ENCODE measurements at places on chromosomes 7 and 10. TPM values are rescaled to one million over a fixed set of nuclear protein-coding genes. Genes with fewer than 3 reads are reported as not detected.

- H3K4me1 ChIP-seq: no peaks in the 10 kb centered on the region
- no peak overlapping the region for H3K27ac ChIP-seq
- H3K27me3 ChIP-seq: no peaks in the 10 kb centered on the region
- H3K36me3 ChIP-seq: no peaks in the 10 kb centered on the region
These were observed 282.3 kb downstream of the TWIST1 start for GRCh38 chr7:18835001-18835690.

- H3K36me3 ChIP-seq: no peaks in the 10 kb centered on the region
- no peaks in the 10 kb centered on the region for H3K4me1 ChIP-seq
- no peak for DNase-seq
- no peaks in the 10 kb centered on the region for H3K27me3 ChIP-seq
These were observed 721.5 kb downstream of the GRID1 start for GRCh38 chr10:85645053-85645452.

DNA sequence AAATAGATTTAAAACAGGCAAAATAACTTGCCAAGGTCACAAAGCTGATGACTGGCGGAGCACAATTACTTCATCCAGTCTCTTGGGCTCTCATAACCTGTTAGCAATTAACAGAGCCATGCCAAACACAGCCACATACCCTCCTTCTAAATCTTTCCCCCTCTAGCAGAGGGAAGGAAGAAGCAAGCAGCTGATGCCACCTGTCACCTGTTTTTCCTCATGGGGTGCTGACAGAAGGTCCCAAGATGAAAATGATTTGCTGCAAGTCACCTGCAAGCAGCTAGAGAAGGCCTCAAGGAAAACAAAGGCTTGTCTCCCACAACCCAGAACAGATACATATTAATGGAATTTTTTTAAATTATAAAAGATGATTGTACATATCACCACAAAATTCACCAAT lies 117.8 kb downstream of the GFRA1 start:
- H3K27me3 ChIP-seq: no peaks in the 10 kb centered on the region
- peaks cover 9% of the 10 kb centered on the region for H3K4me1 ChIP-seq
- H3K27ac ChIP-seq: no peak overlapping the region
- H3K4me3 ChIP-seq: no peak overlapping the region

DNA sequence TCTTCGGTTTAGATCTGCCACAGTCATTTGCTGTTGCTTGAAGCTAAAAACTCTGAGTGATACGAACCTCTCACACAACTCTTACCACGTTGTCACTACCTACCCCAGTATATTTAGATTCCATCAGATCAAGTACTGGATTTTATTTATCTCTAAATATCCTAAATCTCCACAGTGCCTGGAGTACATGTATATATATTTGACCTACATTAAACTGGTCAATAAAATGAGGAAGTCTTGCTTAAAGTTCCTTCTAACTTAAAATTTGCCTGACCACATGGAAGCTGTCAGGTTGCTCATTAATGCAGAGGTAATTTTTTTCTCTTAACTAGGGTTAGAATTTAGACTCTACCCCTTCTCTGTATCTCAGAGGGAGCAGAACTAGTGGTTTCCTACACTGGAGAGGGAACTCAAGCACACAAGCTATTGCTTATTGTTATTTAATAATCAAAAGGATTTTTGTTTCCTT lies 3.1 kb upstream of the MACC1 start:
- H3K27me3 ChIP-seq: no peaks in the 10 kb centered on the region
- H3K4me3 ChIP-seq: no peak overlapping the region
- peaks cover 8% of the 10 kb centered on the region for H3K4me1 ChIP-seq
- no peak for DNase-seq

DNA sequence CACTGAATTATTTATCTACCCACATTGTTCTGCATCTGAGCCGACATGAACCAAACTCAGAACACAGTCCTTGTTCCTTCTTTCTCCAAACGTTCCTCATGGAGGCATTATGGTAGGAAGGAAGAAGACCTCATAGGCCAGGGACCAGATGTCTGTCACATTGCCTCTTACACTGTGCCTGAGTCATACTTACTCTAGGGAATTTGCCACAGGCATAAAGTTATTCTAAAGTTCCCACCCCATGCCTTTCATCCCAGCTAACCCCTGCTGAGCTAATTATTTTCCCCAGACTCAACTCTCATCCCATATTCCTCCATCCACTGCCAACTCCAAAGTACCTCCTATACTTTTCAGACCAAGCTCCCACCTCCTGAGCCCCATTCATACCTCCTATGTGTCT lies 21.2 kb downstream of the MAT1A start:
- H3K36me3 ChIP-seq: no peaks in the 10 kb centered on the region
- no peak for DNase-seq
- no peak overlapping the region for H3K4me3 ChIP-seq
- peaks cover 16% of the 10 kb centered on the region for H3K4me1 ChIP-seq
- no peak overlapping the region for H3K27ac ChIP-seq
- H3K27me3 ChIP-seq: no peaks in the 10 kb centered on the region

GRCh38 chr10:19815731-19816410 lies 361 bp upstream of the PLXDC2 start:
- no peaks in the 10 kb centered on the region for H3K36me3 ChIP-seq
- H3K4me1 ChIP-seq: peaks cover 7% of the 10 kb centered on the region
- peak; percentile 93 for DNase-seq
- peak overlapping the region; percentile 76 for H3K4me3 ChIP-seq
- H3K27ac ChIP-seq: peak overlapping the region; percentile 77
- H3K27me3 ChIP-seq: no peaks in the 10 kb centered on the region

DNA sequence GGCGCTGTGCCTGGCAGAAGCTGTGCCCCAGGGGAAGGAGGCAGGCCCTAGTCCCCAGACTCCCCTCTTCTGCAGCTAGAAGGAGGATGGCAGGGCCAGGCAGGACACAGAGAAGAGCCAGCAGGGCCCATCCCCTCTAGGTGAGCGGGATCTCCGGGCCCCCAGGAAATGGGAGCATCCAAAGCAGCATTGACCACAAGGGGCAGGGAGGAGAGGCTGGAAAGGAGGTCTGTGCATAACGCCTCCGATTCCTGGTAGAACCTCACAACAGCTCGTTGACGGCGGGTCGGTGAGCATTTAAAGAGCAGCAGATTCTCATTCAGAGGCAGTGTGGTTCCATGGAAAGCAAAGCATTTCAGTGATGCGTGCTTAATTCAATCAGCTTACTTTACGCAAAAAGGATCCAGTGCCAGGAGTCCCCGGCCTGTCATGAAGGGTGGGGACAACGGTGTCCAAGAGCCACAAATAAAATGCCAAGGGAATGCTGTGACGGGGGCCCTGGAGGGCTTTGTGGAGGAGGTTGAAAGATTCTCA lies 41.0 kb downstream of the CLRN3 start:
- no peak overlapping the region for H3K4me3 ChIP-seq
- no peak overlapping the region for H3K27ac ChIP-seq
- peak; percentile 86 for DNase-seq
- peaks cover 20% of the 10 kb centered on the region for H3K4me1 ChIP-seq
- peaks cover 95% of the 10 kb centered on the region for H3K27me3 ChIP-seq

DNA sequence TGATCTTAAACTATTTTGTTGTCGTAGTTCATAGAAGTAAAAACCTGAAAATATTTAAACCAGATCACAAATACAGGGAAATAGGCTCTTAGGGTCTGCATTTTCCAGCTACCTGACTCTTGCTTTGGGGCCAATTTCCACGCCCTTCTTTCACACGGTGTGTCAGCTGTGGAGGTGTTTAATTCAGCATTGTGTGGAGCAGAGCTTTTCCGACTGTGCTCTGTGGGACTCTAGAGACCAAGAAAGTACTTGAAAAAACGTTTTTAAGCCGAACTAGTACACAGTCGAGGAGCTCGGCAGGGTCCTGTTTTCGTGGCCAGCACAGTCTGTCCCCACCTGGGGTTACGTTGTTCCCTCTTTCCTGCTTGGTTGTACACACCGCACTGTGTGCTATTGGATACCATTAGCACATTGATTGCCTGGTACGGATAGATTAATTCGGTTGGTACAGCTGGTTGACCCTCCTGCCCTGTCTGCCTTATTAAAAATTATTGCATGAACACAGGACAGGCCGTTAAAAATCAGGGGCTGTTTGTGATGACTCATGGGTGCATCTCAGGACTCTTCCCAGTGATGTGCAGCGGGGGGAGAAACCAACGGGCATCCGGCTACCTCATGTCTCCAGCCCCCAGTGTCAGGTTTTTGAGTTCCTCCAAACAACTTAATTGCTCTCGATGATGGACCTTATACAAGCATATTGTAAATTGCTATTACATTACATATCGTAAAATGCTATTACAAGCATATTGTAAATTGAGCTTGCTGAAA lies 80.7 kb upstream of the BTBD16 start:
- no peak overlapping the region for H3K27ac ChIP-seq
- no peaks in the 10 kb centered on the region for H3K36me3 ChIP-seq
- DNase-seq: no peak
- no peaks in the 10 kb centered on the region for H3K27me3 ChIP-seq
- peaks cover 61% of the 10 kb centered on the region for H3K4me1 ChIP-seq

- no peak overlapping the region for H3K4me3 ChIP-seq
- H3K4me1 ChIP-seq: peaks cover 11% of the 10 kb centered on the region
- no peaks in the 10 kb centered on the region for H3K36me3 ChIP-seq
- no peak overlapping the region for H3K27ac ChIP-seq
- DNase-seq: no peak
These were observed 2.2 kb downstream of the MTG1 start for GRCh38 chr10:133396035-133396624.

DNA sequence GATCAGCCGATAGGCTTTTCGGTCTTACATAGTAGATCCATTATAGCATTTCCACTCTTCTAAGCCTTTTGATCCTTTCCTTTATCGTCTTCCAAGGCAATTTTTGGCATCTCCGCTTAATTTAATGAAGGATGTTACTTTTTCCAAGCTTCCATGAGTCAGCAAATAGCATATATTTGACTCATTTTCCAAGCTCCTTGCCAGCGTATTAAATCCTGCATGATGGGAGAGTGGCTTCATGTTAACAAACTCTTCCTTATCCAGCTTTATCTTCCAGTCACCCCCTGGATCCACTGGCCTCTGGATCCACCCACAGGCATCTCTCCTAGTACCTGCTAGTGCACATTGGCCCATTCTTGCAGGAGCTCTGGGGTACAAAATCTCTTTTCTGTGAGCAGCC lies 13.0 kb downstream of the OR9A2 start:
- H3K27ac ChIP-seq: no peak overlapping the region
- no peaks in the 10 kb centered on the region for H3K27me3 ChIP-seq
- no peaks in the 10 kb centered on the region for H3K4me1 ChIP-seq
- no peaks in the 10 kb centered on the region for H3K36me3 ChIP-seq
- DNase-seq: no peak

GRCh38 chr10:64528294-64529002 lies 1007.2 kb downstream of the REEP3 start:
- no peak for DNase-seq
- H3K27me3 ChIP-seq: no peaks in the 10 kb centered on the region
- no peak overlapping the region for H3K4me3 ChIP-seq
- no peak overlapping the region for H3K27ac ChIP-seq

DNA sequence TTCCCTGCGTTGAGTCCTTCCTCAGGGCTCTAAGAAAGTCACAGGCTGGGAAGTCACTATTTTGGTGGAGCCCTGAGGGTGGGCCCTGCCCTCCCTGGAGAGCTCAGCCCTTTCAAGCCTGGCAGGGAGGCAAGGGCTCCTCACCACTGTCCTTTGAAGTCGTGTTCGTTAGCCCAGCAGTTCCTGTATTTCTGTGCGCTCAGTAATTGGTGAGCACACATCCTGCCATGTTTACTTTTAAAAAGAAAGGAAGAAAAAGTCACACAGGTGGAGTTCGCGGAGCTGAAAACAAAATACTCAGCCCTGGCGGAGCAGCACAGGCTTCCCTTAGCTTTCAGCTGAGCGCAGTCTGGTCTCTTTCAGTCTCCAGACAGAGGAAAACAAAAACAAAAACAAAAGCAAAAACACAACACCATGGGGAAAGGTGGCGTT lies 37.1 kb downstream of the PRKCQ start:
- H3K27me3 ChIP-seq: peaks cover 8% of the 10 kb centered on the region
- H3K4me3 ChIP-seq: no peak overlapping the region
- DNase-seq: no peak

- no peak overlapping the region for H3K27ac ChIP-seq
- no peak overlapping the region for H3K4me3 ChIP-seq
- DNase-seq: no peak
- H3K27me3 ChIP-seq: no peaks in the 10 kb centered on the region
- no peaks in the 10 kb centered on the region for H3K36me3 ChIP-seq
These were observed 467 bp downstream of the MMRN2 start for GRCh38 chr10:86956848-86957448.

- H3K27ac ChIP-seq: no peak overlapping the region
- no peak for DNase-seq
These were observed 797.6 kb upstream of the MBL2 start for GRCh38 chr10:53570221-53570620.

DNA sequence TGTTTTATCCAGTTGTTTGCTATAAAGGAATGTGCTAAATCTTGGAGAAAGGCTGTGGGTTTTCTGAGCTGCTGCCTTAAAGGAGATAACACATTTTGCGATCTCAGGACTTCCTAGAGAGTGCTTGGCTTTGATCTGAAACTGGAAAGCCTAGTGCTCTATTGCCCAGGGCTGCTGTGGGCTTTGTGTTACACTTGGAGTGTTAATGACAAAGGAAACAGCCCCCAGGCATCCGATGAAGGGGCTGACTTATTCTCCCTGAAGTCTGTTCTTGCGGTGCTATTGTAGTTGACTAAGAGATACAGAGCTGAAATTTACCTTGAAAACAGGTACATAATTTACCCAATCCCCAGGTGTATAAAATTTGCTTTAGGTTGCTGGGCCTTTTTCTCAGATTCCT lies 74.5 kb downstream of the SND1 start:
- no peak overlapping the region for H3K4me3 ChIP-seq
- H3K4me1 ChIP-seq: peaks cover 21% of the 10 kb centered on the region
- peak; percentile 27 for DNase-seq
- H3K27me3 ChIP-seq: no peaks in the 10 kb centered on the region
- no peaks in the 10 kb centered on the region for H3K36me3 ChIP-seq

- H3K36me3 ChIP-seq: no peaks in the 10 kb centered on the region
- no peak for DNase-seq
- peak overlapping the region; percentile 11 for H3K27ac ChIP-seq
- no peaks in the 10 kb centered on the region for H3K27me3 ChIP-seq
These were observed 9.2 kb downstream of the JMJD1C start for GRCh38 chr10:63456437-63457210.

- H3K36me3 ChIP-seq: no peaks in the 10 kb centered on the region
- no peaks in the 10 kb centered on the region for H3K4me1 ChIP-seq
- DNase-seq: no peak
- no peak overlapping the region for H3K27ac ChIP-seq
These were observed 64.7 kb downstream of the GOLGA7B start for GRCh38 chr10:97914171-97914836.

The STEAP1 gene
- total RNA-seq: 1.5 TPM

The CYP3A5 gene
- total RNA-seq: not detected

The TMEM213 gene
- not detected for total RNA-seq

The FLNC gene
- 23.7 TPM for total RNA-seq

The CDHR3 gene
- total RNA-seq: 1.4 TPM

The PTEN gene
- 50.5 TPM for total RNA-seq

The ASAH2 gene
- 2.0 TPM for total RNA-seq

The FFAR4 gene
- total RNA-seq: 0.04 TPM

The SLC26A5 gene
- total RNA-seq: not detected

The WNT16 gene
- not detected for total RNA-seq

Measured in neural progenitor cell (in vitro differentiated cells).